ENCODE measurements at places on chromosomes 6 and 20. TPM values are rescaled to one million over a fixed set of nuclear protein-coding genes. Genes with fewer than 3 reads are reported as not detected.
A peak's percentile ranks its signal among the peaks of the same experiment; 100 is the strongest.

GRCh38 chr6:44472250-44472945 is 84.9 kb downstream of the CDC5L start:
- H3K27me3 ChIP-seq = peaks cover 13% of the 10 kb centered on the region
- H3K4me1 ChIP-seq = peaks cover 12% of the 10 kb centered on the region
- H3K4me3 ChIP-seq = no peak overlapping the region
- H3K27ac ChIP-seq = no peak overlapping the region
- DNase-seq = peak; percentile 44
- H3K36me3 ChIP-seq = no peaks in the 10 kb centered on the region

- H3K27me3 ChIP-seq = peaks cover 3% of the 10 kb centered on the region
- no peak overlapping the region for H3K27ac ChIP-seq
- H3K4me1 ChIP-seq = peaks cover 5% of the 10 kb centered on the region
- H3K36me3 ChIP-seq = no peaks in the 10 kb centered on the region
Measured at GRCh38 chr20:15603978-15604805, 969.1 kb downstream of the KIF16B start.

Gene MUC21
- 0.65 TPM for total RNA-seq

DNA sequence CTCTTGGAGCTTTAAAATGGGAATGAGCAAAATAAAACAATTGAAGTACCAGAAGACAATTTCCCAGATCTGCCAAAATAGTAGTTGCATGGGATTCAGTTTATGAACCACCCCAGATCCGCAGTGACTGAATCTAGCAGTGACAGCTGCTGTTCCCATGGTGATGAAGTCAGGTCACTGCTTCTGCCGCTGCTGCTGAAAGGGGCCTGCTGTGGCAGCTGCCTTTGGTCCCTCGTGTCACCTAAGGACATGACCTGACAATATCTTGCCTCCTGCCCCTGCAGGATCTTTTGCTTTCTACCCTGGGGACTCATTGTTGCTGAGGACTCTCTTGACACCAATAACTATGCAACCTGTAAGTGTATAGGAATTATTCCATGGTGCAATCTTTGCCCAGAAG is 34.3 kb upstream of the OGFRL1 start:
- no peak for DNase-seq
- H3K27me3 ChIP-seq = peaks cover 3% of the 10 kb centered on the region
- peaks cover 12% of the 10 kb centered on the region for H3K4me1 ChIP-seq

DNA sequence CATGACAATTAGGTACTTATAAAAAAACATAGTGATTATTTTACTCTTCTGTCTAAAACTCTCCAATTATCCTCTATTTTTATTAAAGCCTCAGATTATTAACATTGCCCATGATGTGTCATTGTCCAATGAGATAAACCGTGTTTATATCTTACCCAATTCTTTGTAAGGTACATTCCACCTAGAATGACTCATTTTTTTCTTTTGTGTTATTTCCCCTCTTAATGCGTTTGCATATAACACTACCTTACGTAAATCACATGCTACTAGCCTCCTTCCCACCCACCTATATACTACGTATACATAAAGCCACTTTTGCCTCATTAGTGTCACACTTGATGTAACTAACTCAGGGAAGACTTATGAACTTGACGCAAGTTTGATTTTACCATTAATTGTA is 336.3 kb upstream of the PTCHD4 start:
- DNase-seq = no peak
- no peaks in the 10 kb centered on the region for H3K4me1 ChIP-seq
- H3K27ac ChIP-seq = no peak overlapping the region
- H3K27me3 ChIP-seq = no peaks in the 10 kb centered on the region

Data from type B pancreatic cell (in vitro differentiated cells).